ENCODE measurements at places on chromosomes 1 and 21. TPM values are rescaled to one million over a fixed set of nuclear protein-coding genes. Genes with fewer than 3 reads are reported as not detected.

EFHD2 gene
- total RNA-seq: 32.7 TPM

PDC gene
- total RNA-seq: not detected

PDZK1IP1 gene
- total RNA-seq: not detected

PKN2 gene
- total RNA-seq: 33.8 TPM

CD53 gene
- total RNA-seq: not detected

CFHR2 gene
- not detected for total RNA-seq

MAB21L3 gene
- 0.32 TPM for total RNA-seq

CFHR3 gene
- total RNA-seq: not detected

CHI3L2 gene
- total RNA-seq: not detected

WNT9A gene
- 4.9 TPM for total RNA-seq

CD2 gene
- total RNA-seq: not detected

SLFNL1 gene
- total RNA-seq: 0.65 TPM

PTAFR gene
- 0.16 TPM for total RNA-seq

L1TD1 gene
- total RNA-seq: 0.97 TPM

ACOT11 gene
- 6.8 TPM for total RNA-seq

PHLDA3 gene
- total RNA-seq: 78.7 TPM

KCNE1 gene
- 0.81 TPM for total RNA-seq

TNFRSF1B gene
- total RNA-seq: 29.3 TPM

ASPM gene
- 3.9 TPM for total RNA-seq

DYRK3 gene
- 29.2 TPM for total RNA-seq

COL18A1 gene
- 20.3 TPM for total RNA-seq

PLEKHA6 gene
- total RNA-seq: 0.32 TPM

DLGAP3 gene
- not detected for total RNA-seq

MATN1 gene
- total RNA-seq: 0.36 TPM

OR2T2 gene
- not detected for total RNA-seq

KMO gene
- 0.49 TPM for total RNA-seq

MYOCOS gene
- not detected for total RNA-seq

OBSCN gene
- total RNA-seq: 10.6 TPM

BMP8A gene
- 0.12 TPM for total RNA-seq

TFF1 gene
- not detected for total RNA-seq

SLC35F3 gene
- under 0.01 TPM for total RNA-seq

FALEC gene
- not detected for total RNA-seq

NR5A2 gene
- 0.32 TPM for total RNA-seq

LHX8 gene
- not detected for total RNA-seq

MYBPH gene
- total RNA-seq: not detected

RGSL1 gene
- total RNA-seq: not detected

CFAP141 gene
- total RNA-seq: not detected

IL23R gene
- total RNA-seq: 0.24 TPM

SOD1 gene
- 120 TPM for total RNA-seq

GBP3 gene
- 50.5 TPM for total RNA-seq

CRNN gene
- not detected for total RNA-seq

GTF2B gene
- 31.0 TPM for total RNA-seq

CDK18 gene
- total RNA-seq: 2.6 TPM

SPATA21 gene
- total RNA-seq: not detected

DISP3 gene
- not detected for total RNA-seq
